ENCODE measurements at places on chromosomes 3 and 15.

DNA sequence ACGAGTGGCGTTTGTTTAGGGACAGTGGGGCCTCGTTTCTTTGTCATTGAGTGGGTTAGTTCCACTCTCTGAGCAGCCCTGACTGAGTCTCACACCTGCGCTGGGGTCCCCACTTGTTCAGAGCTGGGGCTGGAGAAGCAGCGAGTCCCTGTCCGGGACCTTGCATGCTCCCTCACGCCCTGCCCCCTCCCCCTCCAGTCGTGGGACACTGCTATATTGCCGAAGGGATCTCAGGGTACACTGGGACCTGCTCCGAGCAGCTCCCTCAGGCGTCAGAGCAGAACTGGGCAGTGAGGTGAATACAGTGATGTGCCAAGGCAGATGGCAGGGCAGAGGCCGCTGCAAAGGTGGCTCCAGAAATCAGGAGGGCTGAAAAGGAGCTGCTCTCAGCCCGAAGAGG is 59.9 kb upstream of the KLF13 start:
- no peak for DNase-seq

- DNase-seq: no peak
Observed at GRCh38 chr3:62755285-62755684, 119.9 kb downstream of the CADPS start.

- DNase-seq: peak; percentile 86
Observed at GRCh38 chr15:64895285-64896065, 16.2 kb upstream of the ANKDD1A start.

DNA sequence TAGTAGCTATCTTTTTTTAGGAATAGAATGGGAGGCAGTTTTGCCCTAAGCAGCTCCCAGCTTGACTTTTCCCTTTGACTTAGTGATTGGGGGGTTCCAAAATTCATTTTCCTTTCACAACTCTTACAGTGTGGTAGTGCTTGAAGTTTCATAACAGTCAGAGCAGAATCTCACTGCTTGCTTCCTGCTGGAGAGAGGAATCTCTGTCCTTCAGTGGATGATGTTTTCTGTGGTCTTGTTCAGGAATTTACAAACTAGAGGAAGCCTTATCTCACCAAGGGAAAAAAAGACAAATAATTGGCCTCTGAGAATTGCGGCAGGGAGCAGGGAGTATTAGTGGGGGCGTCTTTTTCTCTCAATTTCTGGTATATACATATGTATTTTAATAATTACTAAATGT is 326.6 kb upstream of the C2CD4B start:
- DNase-seq: no peak

DNA sequence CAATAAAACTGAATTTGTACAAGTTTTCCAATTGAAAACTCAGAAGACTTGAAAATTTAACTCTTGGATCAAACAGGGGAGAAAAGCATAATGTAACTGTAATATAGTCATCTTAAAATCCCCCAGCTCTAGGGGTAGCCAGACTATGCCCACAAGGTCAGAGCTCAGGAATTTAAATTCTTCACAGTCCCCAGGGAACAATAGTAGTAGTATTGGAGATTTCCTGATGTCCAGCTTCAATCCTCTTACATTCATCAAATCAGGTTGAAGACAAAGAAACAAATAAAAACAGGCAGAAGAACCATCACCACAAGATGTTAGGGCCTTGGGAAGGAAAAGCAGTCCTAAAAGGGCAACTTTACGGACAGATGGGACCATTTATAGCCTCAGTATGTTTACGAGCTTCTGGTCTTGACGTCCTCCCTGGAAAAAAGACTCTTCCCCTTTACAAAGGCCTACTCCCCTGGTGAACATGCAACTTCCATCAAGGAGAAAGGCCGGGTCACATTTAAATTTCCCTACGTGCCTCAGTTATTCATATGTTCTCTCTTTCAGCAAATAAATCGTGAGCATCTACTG is 96.8 kb downstream of the PLCH1 start:
- DNase-seq: no peak

- no peak for DNase-seq
Observed at GRCh38 chr15:98077186-98077585, 116.7 kb downstream of the ARRDC4 start.

GRCh38 chr3:32493437-32494414 is 8.9 kb downstream of the CMTM6 start:
- DNase-seq: no peak

GRCh38 chr3:167732313-167733065 is 2.2 kb downstream of the PDCD10 start:
- DNase-seq: no peak

GRCh38 chr15:86375733-86376280 is 296.1 kb downstream of the AGBL1 start:
- DNase-seq: no peak

DNA sequence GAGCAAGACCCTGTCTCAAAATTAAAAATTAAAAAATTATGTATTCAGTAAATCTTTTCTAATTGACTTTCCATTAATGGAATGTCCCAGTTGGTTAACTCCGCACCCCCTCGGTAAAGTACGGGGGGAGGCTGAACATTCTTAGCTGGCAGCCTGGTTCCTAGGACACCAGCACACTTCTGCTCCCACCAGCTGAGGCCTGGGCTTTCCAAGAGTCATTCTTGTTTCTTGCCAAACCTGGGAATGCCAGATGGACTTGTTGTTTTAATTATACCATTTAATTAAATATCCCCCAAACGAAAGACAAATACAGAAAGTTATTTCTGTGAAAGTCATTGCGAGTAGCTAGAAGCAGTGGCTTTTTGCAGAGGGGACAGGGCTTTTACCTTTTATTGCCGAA is 179.4 kb downstream of the VGLL4 start:
- no peak for DNase-seq

DNA sequence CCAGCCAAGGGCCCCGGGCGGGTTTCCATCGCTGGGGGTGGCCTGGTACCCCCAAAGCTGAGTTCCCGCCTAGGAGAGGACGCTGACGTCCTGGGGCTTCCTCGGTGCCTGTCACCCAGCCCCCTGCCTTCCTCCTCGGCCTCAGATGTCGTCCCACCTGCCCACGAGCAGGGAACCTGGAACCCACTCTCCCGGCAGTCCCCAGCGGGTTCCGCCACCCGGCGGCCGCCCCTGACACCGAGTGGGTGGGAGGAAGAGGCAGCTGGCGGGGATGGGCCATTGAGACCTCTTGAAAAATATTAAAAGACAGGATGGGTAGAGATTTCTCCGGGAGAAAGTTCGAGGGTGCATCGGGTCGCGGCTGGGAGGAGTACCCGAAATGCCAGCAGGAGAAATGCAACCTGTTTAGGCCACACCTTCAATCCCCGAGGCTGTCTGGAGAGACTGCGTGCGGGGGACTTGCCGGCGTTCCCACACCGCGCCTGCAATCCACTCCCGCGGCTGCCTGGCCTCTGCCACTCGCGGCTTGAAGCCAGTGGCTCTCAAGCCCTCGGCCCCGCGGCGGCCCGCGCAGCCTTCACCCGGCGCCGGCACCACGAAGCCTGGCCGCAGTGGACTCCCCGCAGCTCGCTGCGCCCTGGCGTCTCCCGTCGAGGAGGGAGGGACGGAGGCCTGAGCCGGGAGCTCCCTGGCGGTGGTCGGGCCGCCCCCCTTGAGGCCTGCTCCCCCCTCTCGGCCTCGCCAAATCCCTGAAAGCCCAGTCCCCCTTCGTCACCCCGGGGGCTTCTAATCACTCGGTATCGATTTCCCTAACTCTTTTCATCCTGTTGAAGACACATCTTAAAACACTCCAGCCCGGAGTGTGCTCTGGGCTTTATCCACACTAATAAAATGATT is 8.6 kb upstream of the NR2F2 start:
- DNase-seq: no peak

- no peak for DNase-seq
Observed at GRCh38 chr3:60304112-60304511, 947.1 kb downstream of the FHIT start.

DNA sequence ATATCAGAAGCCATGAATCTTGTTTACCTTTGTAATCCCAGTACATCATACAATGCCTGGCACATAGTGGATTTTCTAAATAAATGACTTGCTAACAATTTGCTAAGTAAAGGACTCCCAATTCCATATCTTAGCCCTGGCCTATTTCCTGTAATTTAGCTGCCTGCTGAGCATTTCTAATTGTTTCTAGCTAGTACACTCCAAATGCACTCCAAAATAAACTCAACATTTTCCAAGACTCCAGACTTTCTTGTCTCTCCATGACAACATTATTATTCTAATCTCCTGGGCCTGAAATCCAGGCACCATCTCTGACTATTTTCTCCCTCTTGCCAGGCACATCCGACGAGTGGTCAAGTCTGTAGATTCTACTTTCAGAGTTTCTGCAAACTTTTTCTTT is 773.5 kb downstream of the SQOR start:
- no peak for DNase-seq

GRCh38 chr3:127796831-127797150 is 25.5 kb downstream of the MGLL start:
- no peak for DNase-seq

GRCh38 chr3:158539414-158540014 is 31.5 kb upstream of the MLF1 start:
- peak; percentile 61 for DNase-seq

GRCh38 chr3:4749567-4750002 is 229.7 kb upstream of the BHLHE40 start:
- DNase-seq: no peak

DNA sequence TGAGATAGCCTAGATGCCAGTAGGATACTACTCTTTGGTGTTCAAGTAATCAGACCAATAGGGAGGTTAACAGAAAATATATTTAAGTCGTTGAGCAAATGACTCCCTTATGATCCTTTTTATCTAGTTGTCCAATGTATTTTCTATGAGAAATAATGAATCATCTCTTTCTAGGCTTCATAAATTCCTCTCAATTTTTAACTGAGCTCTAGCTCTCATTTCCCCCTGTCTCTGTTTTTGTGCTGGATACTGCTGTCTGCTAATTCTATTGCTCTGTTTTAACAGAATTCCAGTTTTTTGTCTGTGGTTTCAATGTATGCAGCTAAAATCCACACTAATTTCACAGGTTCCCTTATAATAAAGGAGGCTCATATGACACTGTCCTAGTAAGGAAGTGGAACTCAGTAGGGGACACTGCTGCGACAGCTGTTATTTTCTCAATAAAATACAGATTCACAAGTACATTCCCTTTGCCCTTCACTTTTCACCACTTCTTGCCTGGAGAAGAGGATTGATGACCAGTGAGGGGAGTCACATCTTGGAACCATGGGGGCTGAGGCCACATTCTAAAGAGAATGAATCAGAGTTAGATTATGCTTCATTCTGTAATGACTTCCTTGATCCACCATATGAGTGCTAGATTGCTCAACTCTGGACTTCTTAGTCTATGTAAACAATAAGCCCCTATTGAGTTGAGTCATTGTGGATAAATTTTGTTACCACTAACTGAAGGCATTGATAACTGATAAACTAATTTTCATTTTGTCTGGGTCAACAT is 558.7 kb upstream of the KCNMB2 start:
- DNase-seq: peak; percentile 3

GRCh38 chr15:61390138-61390537 is 161.0 kb upstream of the RORA start:
- no peak for DNase-seq

- no peak for DNase-seq
Observed at GRCh38 chr3:105979961-105980360, 111.1 kb upstream of the CBLB start.
